ENCODE measurements at places on chromosomes 5 and 9.

GRCh38 chr5:55421074-55421529 is 113.3 kb downstream of the MTREX start:
- no peak for DNase-seq

GRCh38 chr5:138955671-138956295 is 80.6 kb upstream of the LRRTM2 start:
- no peak for DNase-seq

- no peak for DNase-seq
These were observed 49.9 kb upstream of the NRARP start for GRCh38 chr9:137351781-137352501.

GRCh38 chr9:133787754-133788025 is 49.5 kb upstream of the SARDH start:
- DNase-seq = no peak

- DNase-seq = no peak
These were observed 679 bp downstream of the B4GALT1 start for GRCh38 chr9:33166231-33167083.

GRCh38 chr9:22060831-22061383 is 51.8 kb upstream of the CDKN2B start:
- no peak for DNase-seq

- no peak for DNase-seq
These were observed 44.0 kb upstream of the PRUNE2 start for GRCh38 chr9:76949865-76950264.

DNA sequence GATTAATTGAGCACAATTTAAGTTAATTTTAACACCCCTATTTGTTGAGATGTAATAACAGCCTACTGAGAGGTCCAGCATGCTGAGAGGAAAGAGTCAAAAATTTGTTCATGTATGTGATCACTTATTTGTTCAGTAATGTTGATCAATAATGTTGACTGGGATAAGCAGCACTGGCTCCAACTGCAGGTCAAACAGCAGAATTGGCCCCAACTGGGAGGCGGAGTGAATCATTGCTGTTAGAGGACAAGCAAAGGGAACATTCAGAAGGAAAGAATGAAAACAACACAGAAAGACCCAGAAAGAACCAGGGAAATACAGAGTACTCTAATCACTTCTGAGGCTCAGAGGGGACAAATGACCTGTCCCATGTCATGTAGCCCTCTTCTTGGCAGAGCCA is 221.1 kb downstream of the COMMD10 start:
- DNase-seq = no peak

DNA sequence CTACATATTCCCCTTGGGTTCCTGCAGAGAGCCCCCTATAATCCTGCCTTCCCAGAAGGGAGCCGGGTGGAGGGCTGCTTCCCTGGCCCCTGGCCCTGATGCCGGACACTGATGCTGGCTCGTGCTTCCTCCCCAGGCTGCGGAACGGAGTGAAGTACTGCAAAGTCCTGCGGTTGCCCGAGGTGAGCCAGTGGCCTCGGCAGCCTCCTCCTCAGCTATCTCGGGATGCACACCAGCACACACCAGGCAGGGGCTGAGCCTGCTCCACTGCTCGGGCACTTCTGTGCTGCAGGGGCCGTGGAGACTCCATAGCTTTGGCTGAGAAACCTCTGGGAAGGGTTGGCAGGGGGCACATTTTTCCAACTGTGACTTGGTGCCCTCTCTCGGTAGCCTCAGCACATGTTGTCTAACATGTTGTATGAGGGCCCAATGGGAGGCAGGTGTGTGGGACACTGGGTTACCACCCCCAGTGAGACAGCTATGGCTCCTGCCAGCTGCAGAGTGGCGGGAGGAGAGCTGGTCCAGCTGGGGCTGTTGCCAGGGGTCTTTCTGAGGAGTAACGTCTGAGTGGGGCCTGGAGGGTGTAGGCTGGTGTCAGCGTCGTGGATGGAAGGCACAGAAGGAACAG is 38.4 kb downstream of the USP20 start:
- DNase-seq = no peak

GRCh38 chr5:115758356-115758755 is 58.1 kb downstream of the CDO1 start:
- no peak for DNase-seq

GRCh38 chr5:2658447-2658846 is 93.0 kb downstream of the IRX2 start:
- no peak for DNase-seq

- no peak for DNase-seq
These were observed 93.5 kb downstream of the PLPP1 start for GRCh38 chr5:55441107-55441771.

DNA sequence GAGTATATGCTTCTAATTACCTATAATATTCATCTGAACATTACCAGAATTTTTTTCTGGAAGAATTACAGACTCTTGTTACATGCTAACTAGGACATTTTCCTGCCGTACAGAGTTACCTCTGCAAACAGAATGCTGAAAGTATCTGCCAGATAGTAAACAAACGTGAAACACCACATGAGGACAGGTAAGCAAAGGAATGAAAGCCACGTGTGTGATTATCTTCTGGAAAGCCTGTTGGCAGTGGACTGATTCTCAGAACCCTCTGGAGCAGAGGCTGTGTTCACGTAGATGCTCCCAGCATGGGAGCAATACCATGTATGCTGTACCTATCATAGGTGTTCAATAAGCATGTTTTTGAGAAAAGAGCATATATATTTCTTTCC is 472.6 kb downstream of the ENC1 start:
- no peak for DNase-seq

DNA sequence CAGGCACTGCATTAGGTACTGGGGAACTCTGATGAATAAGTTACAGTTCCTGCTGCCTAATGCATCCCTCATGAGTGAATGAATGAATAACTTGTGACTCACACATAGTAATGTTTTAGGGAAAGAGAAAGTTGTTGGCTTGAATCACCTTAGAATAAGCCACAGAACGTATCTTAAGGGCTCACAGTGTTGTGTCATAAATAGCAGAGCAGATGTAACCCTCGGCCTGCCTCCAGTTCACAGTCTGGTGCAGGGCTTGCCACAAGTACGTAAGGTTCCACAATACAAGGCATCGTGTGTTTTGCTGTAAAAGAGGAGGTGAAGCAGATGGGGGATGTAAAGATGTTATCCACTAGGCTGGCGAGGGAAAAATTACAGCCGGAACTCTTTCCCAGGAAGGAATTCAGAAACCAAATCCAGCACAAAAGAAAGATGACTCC is 218.7 kb downstream of the TRPM3 start:
- peak; percentile 79 for DNase-seq

DNA sequence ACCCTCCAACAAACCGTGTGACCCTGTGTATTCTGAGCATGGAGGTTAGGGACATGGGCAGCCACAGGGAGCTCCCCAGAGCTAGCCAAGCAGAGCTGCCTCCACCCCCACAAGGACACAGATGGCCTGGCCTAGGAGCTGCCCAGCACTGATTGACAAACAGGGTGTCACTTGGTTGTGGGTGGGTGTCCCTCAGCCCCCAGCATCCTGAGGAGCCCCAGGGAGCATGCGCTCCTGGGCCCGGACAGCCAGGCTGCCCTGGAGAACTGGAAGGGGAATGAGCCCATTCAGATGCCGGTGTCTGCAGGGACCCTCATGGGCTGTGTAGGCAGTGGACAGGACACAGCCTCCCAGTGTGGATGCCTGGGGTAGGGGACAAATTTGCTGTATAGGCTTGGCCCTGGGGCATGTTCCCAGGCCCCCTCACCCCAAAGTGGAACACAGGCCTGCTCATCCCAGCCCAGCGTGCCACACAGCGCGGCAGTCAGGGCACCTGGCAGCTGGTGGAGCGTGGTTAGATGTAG is 124.8 kb upstream of the LMX1B start:
- DNase-seq = no peak

GRCh38 chr9:138099803-138100598 is 222.4 kb downstream of the CACNA1B start:
- DNase-seq = no peak

- DNase-seq = no peak
These were observed 650 bp downstream of the MRRF start for GRCh38 chr9:122265149-122265915.

GRCh38 chr5:175885813-175886212 is 14.4 kb downstream of the CPLX2 start:
- no peak for DNase-seq
